Memory B cell (primary cell): ENCODE measurements at places on chromosomes 7 and 10.

DNA sequence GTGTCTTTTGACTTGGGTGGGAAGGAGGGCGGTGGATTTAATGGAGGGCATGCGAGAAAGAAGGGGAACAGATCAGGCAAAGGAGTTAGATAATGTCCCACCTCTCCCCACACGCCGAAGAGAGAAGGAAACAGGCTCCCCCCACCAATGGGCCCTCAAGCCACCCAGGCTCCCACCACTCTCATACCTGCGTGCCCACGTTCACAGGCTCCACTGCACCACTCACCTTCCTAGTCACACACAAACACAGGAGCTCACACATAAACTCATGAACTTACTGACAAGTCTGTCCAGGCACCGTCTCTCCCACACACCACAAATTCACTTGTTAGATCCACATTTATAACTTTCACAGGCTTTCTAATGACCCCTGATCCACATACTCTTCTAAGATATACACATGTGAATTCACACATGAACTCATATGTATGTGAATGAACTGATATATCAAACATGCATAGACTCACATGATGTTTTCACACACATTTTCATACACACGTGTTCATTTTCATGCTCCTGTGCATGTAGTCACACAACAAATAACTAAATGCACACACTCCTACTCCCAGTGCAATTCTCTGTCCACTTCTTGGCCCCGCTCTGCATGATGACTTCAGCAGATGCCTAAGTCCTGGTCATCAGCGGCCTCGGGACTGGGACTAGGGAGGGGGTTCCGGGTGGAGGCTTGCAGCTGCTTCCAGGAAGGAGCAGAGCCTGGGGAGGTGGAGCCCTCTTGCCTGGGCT lies 1.5 kb downstream of the LZTS2 start:
- DNase-seq, result no peak

DNA sequence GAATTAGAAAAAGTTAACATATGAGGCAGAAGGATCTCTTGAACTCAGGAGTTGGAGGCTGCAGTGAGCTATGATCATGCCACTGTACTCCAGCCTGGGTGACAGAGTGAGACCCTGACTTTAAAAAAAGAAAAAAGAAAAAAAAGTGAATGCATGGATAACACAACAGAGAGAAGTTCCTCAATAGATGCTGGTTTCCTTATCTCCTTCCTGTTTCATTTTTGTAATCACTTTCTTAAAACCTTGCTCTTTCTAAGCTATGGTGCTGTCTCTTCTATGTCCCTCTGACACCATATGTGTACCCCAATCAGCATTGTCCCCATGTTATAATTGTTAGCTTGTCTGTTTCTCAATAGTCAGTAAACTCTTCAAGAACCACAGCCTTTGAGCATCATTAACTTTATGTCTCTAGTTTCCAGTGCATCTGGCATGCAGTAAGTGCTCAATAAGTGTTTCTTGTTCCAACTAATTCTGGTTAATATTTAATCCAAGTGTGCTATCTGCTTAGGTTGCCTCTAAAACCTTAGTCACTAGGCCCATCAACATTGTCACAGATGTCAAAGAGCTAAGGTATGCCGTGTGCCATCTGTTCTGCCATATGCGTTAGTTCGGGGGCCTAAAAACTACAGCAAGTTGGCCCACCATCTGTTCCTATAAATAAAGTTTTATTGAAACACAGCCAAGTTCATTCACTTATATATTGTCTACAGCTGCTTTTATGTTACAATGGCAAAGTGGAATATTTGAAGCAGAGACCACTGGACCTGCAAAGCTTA lies 36.2 kb downstream of the MPP7 start:
- no peak for DNase-seq

GRCh38 chr10:16527452-16527851 lies 5.8 kb upstream of the C1QL3 start:
- DNase-seq, result no peak

DNA sequence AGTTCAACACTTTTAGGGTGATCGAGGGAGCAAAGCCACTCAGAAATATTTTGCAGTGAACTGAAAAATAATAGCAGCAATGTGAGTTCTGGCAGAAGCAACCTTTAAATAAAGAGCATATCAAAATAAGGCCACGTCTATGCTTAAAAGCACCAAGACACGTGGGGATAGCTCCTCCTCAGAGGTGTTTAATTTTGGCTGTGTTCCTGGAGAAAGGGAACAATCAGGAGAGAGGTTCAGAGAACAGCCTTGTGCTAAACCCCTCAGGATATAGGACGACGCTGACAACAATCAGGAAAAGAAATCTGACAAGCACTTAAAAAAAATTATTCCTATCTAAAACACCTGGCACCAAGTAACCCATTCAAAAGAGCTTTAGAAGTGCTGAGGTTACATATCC lies 471.9 kb upstream of the CELF2 start:
- no peak for DNase-seq

GRCh38 chr7:46291601-46292150 lies 370.6 kb upstream of the IGFBP3 start:
- DNase-seq, result no peak

DNA sequence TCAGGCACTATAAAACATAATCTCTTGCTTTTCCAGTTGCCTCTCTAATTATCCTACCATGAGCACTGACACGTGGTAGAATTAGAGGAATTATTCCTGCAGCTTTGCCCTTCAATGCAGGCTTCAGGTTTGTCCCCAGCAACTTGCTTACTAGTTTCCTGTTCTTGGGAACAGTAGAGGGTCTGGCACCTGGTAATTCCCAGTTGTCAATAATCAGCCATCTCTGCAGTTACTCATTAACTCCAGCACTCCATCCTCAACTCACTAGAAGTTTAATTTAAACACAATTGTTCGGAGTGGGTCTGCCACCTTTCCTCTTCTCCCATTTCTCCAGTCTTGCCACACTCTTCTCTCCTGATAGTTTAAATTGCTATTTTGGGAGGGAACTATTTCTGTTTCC lies 324.3 kb upstream of the KIAA1217 start:
- DNase-seq, result no peak

- no peak for DNase-seq
These were observed 2.2 kb upstream of the LHPP start for GRCh38 chr10:124459395-124459794.

DNA sequence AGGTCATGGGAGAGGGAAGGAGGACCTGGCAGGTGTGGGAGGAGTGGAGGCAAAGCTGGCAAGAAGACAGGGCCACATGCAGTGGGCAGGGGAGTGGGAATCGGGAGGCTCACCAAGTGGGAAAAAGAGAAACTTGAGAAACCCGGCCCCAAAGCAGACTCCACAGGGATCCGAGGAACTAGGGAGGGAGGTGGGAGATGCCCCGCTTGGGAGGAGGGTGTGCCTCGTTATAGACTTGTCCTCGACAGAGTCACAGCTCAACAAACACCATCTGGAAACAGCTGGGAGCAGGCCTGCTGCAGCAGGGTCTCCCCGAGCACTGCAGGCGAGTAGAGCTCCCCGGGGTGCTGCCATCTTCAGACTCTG lies 54.8 kb downstream of the MKI67 start:
- DNase-seq, result no peak

DNA sequence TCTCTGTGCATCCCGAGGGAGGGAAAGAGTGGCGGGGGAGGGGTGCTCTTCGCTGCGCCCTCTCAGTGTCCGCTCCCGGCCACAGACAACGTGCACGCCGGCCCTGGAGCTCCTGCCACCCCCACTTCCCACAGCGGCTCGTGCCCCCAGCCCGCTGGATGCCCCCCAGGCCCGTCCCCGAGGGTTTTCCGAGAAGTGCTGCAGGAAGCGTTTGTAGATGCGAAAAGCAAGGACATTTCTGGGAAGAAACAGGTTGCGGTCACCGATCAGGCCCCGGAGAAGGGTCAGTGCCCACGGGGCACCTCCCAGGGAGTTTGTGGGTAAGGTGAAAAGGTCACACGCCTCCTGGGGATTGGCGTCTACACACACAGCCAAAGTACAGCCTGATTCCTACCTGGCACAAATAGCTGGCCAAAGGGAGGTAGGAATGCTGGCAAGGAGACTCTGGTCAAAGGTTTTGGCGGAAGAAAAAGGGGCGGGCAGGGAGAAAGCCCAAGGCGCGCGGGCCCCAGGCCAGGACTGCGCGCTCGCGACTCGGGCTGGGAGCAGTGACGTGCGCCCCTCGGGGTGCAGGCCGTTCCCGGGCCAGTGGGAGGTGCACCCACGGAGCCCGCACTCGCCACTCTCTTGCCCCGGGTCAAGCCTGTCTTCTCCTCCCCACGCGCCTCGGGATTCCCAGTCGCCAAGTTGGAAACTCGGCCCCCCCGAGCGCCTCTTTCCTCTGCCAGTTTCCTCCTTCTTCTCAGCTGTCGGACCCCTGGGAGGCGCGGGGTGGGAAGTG lies 1.5 kb upstream of the NRP1 start:
- no peak for DNase-seq

GRCh38 chr7:51629206-51629605 lies 312.6 kb upstream of the COBL start:
- no peak for DNase-seq

- no peak for DNase-seq
These were observed 116.5 kb downstream of the ATXN7L1 start for GRCh38 chr7:105759670-105760550.

DNA sequence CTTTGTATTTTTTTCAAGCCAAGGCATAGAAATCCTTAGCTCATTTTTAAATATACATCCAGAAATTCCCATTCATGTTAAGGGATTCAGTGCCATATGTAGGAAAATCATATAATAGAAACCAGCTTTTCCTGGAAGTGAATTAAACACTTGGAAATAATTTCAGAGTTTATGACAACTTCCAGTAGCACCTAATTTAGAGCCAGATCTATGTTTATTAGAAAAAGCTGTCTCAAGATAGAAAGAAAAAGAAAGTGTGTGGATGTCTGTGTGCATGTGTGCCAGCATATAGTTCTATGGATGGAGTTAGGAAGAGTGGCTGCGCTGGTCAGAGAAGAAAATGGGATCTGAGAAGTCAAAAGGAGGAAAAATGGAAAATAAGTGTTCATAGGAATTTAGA lies 225.7 kb downstream of the DGKB start:
- DNase-seq, result no peak
